ENCODE measurements at places on chromosomes 5 and 9.

- no peak for DNase-seq
These were observed 27.6 kb downstream of the TPPP start for GRCh38 chr5:665541-665955.

DNA sequence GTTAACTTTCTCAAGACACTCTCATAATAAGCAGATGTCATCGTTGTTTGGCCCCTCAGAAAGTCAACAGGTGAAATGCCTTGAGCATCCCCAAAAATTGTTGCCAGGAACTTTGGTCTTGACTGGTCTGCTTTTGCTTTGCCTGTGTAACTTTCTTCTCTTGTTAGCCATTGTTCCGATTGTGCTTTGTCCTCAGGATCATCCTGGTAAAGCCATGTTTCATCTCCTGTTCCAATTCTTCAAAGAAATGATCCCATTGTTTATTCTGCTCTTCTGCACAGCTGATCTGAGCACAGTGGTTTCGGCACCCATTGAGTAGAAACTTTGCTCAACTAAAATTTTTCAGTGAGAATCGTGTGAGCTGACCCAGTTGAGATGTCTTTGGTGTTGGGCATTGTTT is 8.1 kb upstream of the ZBED3 start:
- no peak for DNase-seq

DNA sequence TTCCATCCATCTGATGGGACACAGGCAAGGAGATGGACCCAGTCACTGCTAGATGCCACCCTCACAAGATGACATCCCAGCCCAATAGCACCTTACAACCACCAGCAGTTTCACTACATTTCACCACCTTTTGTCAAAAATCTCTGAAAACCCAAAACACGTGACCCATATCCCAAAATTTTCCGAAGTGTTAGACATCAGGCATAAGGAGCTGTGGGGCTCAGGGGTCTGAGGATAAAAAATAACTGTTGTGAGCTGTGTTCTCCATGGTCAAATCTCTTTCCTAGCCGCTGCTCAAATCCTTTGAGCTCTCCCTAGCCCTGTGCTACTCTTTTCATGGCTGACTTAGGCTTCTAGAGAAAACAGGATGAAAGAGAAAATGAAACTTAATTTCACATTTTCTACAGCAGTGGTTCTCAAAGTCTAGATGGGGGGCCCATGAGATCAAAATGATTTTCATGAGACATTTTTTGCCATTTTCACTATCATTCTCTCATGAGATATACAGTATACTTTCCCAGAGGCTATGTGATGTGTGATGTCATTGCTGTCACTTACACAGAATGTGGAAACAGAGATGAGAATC is 40.7 kb downstream of the TIMD4 start:
- DNase-seq, result no peak

DNA sequence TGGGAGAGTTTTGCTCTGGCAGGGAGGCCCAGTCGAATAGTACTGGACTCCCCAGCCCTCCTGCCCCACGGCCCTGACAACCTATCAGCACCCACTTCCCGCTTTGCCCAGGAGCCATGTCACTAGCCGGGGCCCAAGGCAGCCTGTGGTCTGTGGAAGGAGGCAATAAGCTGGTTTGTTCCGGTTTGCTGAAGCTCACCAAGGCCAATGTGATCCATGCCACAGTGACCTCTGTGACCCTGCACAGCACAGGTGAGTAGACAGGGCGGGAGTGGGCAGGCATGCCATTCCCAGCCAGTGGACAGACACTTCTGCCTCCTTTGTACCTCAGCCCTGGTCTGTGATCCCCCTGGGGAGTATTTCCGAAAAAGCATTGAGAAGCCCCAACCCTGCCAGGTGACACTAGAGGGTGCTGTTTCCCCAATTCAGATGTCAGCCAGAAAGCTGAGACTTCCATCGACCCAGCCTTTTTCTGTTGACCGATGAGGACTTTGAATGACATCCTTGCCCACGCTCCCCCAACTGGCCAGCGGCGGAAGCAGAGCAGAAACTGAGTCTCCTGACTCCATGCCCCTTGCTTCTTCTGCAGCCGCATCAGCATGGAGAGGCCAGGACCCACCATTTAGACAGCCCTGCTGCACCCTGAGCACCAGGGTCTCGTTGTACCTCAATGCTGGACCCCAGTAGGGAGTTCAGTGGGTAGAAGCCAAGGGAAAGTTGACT is 9.6 kb downstream of the PCYOX1L start:
- peak; percentile 85 for DNase-seq

DNA sequence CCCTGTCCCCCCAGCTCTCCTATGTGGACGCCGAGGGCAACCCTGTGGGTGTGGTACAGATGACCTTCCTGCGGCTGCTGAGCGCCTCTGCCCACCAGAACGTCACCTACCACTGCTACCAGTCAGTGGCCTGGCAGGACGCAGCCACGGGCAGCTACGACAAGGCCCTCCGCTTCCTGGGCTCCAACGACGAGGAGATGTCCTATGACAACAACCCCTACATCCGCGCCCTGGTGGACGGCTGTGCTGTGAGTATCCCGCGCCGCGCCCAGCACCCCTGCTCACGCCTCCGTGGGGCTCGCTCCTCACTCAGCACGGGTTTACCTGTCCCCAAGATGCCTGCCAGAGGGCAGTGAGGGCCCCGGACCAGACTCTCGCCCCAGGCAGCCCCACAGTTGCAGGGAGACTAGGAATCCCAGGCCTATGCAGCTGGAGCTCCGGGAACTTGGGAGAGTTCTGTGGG is 45.6 kb upstream of the FCN2 start:
- DNase-seq, result no peak

GRCh38 chr5:4571248-4571948 is 568.7 kb upstream of the ADAMTS16 start:
- DNase-seq, result peak; percentile 31

DNA sequence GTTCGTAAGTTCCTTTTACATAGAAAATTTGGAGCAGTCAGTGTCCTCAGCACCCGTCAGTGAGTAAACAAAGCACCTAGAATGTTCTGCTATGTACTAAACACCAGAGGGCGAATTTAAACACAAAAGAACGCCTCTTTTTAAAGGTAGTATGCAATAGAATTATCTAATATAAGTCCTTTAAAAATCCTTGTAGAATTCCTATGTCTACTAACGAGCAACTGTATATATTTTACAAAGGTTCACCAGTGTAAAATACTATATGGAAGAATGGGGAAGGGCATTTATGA is 499 bp upstream of the TMEM232 start:
- DNase-seq, result no peak

- DNase-seq, result no peak
These were observed 8.8 kb downstream of the ZSWIM6 start for GRCh38 chr5:61340775-61341361.

GRCh38 chr5:122607818-122608217 is 167.1 kb upstream of the SNX2 start:
- no peak for DNase-seq

DNA sequence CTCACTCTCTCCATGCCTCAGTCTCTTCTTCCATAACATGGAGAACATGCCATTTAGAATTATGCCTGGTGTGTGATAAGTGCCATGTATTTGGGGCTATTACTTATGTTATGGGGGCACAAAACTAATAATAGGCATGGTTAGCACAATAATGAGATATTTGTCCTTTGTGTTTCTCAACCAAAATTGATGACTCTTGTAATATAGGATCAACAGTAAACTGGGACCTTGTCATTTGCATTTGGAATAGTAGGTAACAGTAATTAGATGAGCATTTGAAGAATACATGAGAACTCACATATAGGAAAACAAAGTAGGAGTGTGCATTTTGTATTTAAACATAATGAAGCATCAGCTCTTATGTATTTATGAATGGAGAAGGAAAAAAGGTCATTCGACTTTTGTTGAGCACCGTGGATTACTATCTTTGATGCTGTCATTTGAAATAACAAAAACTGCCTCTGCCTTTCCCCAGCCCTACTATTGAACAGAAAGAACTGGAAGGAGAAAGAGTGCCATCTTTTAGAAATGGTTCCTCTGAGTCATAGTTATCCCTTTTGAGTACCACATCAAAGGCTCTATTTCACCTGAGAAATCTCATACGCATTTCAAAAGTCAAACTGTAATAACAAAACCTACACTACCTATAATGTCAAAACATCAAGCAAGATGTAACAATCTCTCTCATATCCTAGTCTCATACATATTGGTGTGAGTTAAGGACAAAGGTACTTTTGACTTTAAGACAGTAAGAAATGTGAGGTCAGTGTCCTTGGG is 655.2 kb downstream of the PDE4D start:
- DNase-seq, result no peak

DNA sequence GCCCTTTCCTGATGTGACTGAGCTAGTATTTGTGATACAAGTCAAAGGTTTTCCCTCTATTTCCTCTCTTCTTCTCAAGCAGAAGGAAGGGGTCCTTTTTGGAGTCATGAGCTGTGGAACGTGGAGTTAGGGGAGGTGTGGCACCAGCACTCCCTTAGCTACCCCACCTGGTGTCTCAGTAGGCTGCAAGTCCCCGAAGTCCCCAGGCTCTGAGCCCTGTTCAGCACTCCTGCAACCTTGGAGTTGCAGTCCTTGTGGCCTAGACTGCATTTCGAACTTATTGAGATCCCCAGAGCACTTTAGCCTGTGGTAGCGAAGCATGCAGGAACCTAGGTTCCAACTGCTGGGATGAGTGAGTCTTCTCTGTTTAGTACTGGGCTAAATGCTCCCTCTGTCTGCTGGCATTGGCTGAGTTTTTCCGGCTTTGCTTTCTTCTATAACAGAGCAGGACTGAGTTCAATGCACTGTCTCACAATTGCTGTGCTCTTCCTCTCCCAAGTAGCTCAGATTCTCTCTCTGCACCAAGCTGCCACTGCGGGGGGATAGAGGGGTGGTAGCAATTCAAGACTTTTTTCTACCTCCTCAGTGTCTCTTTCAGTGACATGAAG is 600.7 kb upstream of the CDH9 start:
- DNase-seq, result no peak

GRCh38 chr9:115777610-115778009 is 376.0 kb upstream of the PAPPA start:
- DNase-seq, result peak; percentile 39

GRCh38 chr5:92353107-92354030 is 970.3 kb upstream of the ARRDC3 start:
- DNase-seq, result peak; percentile 13

DNA sequence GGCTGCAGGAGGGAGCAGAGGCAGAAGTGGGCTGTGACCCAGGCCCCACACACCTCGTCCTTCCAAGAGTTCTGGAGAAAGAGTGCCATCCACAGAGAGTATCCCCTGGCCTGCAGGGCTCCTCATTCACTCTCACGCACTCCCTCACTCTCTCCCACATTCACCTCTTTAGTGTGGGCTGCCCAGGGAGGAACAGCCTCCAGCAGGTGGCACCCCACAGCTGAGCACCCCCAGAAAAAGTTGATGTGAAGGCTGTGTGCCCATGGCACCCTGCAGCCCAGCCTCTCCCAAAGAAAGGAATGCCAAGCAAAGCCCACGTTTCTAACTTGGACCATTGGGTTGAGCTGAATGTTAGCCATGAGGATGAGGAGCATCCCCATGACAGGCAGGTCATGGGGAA is 4.5 kb upstream of the SHC3 start:
- no peak for DNase-seq

DNA sequence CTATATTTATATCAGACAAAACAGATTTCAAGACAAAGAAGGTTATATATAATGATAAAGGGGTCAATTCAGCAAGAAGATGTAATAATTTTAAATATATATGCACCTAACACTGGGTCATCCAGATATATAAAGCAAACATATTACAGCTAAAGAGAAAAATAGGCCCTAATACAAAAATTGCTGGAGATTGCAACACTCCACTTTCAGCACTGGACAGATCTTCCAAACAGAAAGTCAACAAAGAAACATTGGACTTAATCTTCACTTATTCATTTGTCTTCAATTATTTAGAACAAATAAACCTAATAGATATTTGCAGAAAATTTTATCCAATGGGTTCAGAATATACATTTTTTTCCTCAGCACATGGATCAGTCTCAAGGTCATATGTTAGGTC is 45.8 kb downstream of the MEIKIN start:
- DNase-seq, result no peak

DNA sequence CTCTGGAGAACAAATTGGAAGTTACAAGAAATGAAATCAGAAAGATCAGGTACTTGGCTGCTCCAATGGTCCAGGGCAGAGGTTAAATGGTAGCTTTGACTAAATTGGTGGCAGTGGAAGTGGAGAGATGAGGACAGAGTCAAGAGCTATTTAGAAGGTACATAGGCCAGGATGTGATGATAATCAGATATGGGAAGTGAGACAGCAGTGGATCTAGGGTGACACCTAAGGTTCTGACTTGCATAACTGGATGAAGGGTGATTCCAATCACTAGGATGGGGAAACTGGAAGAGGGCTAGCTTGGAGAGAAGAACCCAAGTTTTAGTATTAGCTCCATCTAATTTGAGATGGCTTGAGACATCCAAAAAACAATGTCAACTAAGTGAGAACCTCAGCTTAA is 24.0 kb upstream of the NDUFB6 start:
- no peak for DNase-seq

GRCh38 chr9:2157277-2158110 is 142.3 kb downstream of the SMARCA2 start:
- peak; percentile 77 for DNase-seq

DNA sequence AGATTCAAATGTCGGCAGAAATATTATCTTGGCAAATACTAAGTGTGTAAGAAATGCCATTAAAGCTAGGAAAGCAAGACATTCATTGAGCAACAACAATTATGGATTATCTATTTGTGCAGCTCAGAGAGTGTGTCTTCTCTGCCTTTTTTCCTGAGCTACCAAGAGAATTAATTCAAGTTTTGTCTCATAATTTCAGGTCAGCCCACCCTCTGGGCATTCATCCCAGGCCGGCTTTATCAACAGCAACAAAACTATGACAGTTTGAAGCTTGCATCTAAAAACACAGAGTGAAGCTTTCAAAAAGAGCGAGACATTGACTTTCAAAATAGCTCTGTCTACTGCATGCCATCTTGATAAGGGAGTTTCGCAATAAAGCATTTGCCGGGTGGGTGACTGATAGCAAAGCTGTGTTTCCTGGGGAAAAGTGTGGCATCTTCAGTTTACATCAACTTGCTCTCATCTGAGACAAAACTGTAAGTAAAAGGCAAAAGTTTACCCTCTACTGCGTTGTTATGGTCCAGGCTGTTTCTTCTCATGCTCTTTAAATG is 182.4 kb downstream of the IRX1 start:
- no peak for DNase-seq

- no peak for DNase-seq
These were observed 12.6 kb downstream of the CHMP5 start for GRCh38 chr9:33277484-33277883.

- no peak for DNase-seq
These were observed 38.0 kb upstream of the TENT2 start for GRCh38 chr5:79573983-79574890.

- peak; percentile 23 for DNase-seq
These were observed 310.3 kb downstream of the TRIM36 start for GRCh38 chr5:114859438-114859735.

- peak; percentile 84 for DNase-seq
These were observed 46.4 kb upstream of the CTNNA1 start for GRCh38 chr5:138706655-138707480.

All from fibroblast of skin of scalp (primary cell).